ENCODE measurements at places on chromosomes 7 and 10.

DNA sequence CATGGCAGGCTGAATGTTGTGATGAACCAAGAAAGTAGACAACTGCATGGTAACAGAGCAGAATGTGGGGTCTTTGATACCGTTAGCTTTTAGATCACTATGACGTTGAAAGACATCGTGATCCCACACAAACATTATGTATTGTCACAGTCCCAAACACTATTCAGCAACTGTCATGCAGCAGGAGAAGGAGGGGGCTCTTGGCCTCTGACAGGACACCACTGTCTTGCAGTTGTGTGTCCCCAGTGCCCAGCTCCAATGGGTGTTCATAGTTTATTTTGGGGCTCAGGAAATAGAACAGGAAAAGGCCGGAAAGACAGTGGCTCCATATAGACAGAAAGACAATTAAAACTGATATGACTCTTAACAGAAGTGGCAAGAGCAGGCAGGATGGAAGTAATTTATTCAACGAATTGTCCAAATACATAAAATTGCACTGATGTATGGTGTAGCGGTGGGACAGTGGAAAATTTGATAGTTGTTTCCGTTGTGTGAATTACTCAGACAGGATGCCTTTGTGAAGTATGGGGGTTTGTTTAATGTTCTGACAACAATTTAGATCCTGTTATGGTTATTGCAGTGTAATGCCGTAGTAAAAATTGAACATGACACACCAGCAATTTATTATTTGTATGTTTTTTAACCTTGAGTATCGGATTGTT, 292.0 kb downstream of the LRMDA start:
- no peak for DNase-seq

GRCh38 chr7:151769188-151769821, 107.6 kb downstream of the PRKAG2 start:
- no peak for DNase-seq

- DNase-seq = no peak
Measured at GRCh38 chr10:51357170-51357569, 282.9 kb downstream of the PRKG1 start.

DNA sequence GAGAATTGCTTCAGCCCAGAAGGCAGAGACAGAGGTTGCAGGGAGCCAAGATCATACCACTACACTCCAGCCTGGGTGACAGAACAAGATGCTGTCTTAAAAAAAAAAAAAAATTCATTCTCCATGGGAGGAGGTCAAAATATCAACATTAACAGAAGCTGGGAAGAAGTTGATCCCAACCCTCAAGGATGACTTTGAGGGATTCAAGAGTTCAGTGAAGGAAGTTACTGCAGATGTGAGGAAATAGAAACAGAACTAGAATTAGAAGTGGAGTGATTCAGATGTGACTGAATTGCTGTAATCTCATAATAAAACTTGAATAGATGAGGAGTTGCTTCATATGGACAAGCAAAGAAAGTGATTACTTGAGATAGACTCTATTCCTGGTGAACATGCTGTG, 19.7 kb upstream of the RPEL1 start:
- DNase-seq = no peak

DNA sequence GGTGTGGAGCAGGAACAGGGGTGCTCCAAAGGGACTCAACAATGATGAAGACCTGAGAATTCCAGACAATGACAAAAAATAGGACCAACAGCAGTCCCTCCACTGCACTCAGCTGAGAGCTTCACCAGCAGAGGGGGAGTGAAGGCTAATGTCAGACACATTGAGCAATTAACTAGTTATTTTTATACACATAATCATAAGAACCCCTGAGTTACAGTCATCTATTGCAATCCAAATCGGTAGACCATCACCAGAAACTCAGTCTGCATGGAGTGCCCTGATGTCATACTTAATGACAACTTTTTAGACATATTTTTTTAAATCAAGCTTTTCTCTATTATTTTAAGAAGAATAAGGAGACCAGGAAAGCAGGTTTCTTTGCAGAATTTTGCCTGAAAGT, 30.6 kb upstream of the IKZF1 start:
- DNase-seq = no peak

DNA sequence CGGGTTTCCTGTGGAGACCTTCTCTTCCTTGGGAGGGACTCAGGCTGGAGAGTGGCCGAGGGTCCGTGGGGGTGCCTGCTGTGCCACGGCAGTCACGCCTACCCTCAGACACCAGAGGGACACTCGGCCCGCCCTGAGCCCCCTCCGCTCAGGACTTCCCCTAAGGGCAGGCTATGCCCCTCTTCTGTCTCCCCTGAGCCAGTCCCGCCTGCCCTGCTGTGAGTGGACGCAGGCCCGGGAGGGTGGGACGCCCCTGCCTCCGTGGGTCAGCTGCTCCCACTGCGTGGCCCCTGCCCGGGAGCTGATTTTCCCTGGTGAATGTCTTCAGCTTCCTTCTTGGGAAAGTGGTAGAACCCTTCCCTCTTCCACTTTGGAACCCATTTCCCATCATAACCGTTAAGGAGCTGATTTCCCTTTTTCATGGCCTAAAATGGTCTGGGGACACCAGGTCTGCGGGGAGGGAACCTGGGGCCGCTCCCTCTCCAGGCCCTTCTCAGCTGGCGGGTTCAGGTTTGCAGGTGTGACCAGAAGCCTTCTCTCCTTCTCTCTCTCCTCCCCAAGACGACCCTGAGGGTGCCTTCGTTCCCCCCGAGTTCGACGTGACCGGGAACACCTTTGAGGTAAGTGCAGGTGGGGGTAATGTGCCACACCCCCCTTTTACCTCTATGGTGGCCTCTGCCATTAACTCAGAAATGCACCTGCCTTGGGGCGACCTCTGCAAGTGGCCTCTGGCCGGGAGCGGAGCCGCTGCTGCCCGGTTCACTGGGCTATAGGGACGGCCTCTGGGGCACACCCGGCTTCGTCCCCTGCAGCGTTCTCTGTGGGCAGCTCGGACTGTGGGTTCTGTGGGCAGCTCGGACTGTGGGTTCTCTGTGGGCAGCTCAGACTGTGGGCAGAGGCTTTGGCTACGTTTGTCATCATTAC, 7.9 kb downstream of the KNDC1 start:
- DNase-seq = no peak

DNA sequence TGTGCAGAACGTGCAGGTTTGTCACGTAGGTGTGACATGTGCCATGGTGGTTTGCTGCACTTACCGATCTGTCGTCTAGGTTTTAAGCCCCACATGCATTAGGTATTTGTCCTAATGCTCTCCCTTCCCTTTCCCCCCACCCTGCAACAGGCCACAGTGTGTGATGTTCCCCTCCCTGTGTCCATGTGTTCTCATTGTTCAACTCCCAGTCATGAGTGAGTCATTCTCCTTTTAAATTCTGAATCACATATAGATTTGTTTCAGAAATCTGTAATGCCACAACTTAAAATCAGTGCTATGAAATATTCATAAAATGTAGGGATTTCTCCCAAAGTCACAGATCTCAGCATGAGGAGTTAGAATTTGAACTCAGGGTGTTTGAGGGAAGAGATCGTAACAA, 552.5 kb upstream of the MBL2 start:
- DNase-seq = no peak

DNA sequence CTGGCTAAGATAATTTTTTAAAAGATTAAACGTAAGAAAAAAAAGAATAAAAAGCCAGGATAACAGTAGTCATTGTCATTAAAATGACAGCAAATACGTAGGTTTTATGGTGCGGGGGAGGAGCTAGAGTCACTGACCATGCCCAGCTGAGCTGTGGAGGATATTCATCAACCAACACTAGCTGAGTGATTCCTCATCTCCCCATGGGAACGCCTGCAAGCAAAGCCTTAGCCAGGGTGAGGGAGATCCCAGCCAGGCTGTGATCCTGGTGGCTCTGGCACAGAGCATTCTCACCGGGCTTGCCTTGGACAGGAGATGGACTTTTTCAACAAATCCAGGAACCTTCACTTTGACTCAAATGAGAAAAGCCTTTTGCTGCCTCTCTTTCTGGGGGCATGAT, 94.2 kb downstream of the HIP1 start:
- no peak for DNase-seq

- no peak for DNase-seq
Measured at GRCh38 chr7:5388905-5389433, 34.7 kb downstream of the TNRC18 start.

GRCh38 chr10:22833353-22833752, 94.5 kb upstream of the ARMC3 start:
- DNase-seq = no peak

DNA sequence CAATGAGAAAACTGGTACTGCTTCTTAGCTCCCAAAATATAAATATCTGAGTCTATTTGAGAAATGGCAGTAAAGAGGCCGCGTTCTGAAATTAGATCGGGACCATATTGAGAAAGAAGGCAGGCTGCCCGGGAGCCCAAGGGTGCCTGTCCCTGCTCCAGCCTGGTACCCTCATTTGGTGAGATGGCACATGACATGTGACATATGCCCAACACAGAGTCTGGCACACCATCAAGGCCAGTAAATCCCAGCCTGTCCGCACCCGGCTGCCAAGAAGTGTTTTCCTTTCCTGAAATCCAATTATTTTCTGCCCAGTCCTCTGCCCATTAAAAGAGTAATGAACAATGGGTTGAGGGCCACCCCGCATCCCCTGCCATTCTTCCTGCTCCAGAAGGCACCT, 66.4 kb downstream of the CDH23 start:
- DNase-seq = no peak
